Urinary bladder (tissue), 4 donors: ENCODE measurements at places on chromosomes 3 and 15.

DNA sequence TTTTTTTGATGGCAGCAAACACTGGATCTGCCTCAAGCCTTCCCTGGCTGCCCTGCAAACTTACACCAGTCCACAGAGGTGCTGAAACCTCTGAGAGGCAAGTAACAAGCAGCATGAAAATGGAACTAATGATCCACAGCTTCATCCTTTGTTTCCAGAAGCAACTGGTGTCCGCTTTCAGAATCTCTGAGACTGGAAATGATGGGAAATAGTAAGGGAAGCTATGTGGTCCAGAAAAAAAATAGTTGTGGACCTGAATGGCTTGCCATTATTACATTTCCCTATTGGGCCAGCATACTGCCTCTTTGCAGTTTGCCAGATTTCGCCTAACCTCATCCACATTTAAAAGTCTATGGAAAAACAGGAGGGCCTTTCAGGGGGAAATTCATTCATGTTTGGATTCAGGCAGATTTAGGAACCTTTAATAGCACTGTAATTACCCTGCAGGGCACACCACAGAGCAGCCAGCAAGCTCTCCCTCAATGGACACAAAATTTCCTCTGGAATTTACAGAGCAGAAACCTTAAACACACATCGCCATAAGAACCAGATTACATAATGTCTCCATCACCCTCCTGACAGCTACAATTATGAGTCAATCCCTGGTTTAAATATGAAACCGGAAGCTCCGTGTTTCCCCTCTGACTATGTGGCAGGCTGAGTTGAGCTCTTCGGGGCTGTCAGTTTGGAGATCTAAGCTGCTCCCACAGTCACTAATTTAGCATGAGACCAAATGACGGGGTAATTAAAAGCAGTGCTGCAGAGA lies 134.4 kb downstream of the TMCO5A start:
- DNase-seq, result peak; percentile 29

DNA sequence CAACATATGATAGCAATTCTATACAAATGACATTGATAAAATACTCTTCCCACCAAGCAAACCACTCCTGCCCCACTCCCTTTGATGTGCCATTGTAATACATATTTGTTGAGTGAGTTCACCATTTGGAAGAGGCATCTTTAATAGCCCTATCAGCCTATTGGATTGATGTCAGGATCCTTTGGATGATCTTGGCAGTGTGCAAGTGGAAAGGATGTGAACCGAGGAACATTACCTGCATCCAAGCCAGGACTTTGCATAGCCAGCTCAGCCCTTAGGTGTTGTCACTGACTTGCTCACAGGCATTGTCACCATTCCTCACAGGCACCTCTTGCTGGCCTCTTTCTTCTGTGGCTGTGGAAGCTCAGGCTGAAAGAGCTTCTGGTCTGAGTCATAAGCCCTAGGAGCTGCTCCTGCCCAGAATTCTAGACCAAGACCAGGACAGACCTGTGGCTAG lies 16.5 kb upstream of the TIMP4 start:
- DNase-seq, result no peak

DNA sequence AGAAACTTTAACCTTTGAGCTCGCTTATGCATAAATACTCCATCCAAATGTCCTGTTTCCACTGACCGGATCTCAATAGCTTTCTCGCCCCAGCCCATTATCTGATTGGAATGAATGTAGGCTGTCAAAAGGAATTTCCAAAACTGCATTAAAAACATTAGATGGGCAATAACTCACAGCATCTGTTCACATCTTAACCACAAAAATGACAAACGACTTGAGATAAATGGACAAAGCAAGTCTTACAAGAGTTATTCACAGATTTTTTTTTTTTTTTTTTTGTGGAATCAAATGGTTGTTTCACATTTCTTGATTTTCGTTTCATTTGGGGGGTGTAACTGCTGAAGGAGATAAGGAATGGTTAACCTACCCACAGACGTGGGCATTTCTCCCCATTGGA lies 39.7 kb upstream of the SLC2A2 start:
- DNase-seq, result no peak

GRCh38 chr3:155356594-155357370 lies 63.3 kb upstream of the STRIT1 start:
- no peak for DNase-seq

GRCh38 chr3:4866866-4867265 lies 112.4 kb upstream of the BHLHE40 start:
- no peak for DNase-seq
